Retinal pigment epithelial cell (primary cell): ENCODE measurements at places on chromosomes 1 and 21.

GRCh38 chr1:115764541-115764940 is 4.0 kb downstream of the CASQ2 start:
- DNase-seq: no peak

- DNase-seq: no peak
Observed at GRCh38 chr1:116457946-116458604, 85.0 kb downstream of the ATP1A1 start.

DNA sequence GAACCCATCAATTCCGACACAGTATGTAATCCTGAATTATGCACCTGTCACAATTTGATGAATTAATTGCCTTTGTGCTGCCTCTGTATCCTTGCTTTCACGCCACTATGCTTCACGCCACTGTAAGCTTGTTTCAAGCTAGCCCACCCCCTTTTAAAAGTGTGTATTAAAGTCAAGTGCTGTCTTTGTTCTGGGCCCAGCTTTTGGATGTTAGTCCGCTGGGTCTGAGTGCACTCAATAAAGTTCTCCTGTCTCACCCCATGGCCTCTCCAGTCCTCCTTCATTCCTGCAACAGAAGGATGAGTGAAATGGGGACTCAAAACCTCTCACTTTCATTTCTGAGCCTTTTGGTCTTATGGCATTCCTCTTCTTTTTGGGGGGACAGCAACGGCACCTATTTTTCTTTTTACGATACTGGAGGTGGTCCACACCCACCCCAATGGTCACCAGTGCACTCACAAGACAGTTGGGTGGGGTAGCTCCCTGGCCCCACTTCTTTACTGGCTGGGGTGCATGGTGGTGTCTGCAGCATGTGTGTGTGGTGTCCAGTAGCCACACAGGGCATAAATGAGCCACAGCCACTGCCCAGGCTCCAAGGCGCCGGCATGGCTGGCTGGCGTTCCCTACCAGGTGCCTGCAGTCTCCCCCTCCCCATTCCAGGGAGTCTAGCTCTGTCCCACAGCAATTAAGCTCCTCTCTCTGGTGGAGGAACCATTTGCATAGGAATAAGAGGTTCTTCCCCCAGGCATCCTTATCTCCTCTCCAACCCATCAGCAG is 1.8 kb downstream of the THEM4 start:
- DNase-seq: no peak

GRCh38 chr1:109537450-109538178 is 2.1 kb upstream of the GPR61 start:
- no peak for DNase-seq

DNA sequence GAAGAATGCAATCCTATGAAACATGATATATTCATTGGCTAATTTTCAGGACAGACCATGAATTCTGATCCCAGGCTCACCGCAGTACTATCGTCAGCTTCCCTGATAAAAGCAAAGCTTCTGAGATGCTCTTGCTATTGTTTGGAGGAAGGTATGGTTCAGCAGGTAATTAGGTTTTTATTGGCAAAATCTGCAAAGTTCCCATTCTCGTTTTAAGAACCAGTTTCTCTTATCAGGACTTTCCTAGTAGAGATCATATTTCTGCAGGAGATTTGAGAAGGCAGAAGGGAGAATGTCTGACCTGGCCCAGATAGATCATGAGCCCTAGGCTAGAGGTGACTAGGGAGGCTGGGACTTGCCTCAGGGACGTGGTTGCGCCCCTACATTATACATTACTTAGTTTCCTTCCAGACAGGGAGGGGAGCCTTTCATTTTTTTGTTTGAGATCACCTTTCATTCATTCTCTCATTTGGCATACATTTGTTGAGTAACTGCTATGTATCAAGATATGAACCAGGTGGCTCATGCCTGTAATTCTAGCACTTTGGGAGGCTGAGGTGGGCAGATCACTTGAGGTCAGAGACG is 108.8 kb downstream of the NRIP1 start:
- DNase-seq: no peak

DNA sequence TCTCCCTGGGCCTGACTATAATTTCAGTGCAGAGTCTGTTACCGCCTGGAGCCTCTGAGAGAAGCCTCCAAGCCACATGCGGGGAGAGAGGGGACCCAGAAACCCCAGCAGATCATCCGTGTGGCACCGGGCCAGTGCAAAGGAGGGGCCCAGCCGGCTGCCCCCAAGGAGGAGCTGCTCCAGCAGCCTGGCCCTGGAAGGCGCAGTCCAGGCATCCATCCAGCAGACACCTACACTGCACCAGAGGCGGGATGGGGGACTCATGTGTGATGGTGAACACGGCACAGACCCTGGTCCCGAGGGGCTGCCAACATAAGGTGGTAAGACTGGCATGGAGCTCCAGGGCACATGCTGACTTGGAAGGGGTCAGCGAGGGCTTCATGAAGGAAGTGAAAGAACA is 39.6 kb upstream of the CLSTN1 start:
- no peak for DNase-seq

DNA sequence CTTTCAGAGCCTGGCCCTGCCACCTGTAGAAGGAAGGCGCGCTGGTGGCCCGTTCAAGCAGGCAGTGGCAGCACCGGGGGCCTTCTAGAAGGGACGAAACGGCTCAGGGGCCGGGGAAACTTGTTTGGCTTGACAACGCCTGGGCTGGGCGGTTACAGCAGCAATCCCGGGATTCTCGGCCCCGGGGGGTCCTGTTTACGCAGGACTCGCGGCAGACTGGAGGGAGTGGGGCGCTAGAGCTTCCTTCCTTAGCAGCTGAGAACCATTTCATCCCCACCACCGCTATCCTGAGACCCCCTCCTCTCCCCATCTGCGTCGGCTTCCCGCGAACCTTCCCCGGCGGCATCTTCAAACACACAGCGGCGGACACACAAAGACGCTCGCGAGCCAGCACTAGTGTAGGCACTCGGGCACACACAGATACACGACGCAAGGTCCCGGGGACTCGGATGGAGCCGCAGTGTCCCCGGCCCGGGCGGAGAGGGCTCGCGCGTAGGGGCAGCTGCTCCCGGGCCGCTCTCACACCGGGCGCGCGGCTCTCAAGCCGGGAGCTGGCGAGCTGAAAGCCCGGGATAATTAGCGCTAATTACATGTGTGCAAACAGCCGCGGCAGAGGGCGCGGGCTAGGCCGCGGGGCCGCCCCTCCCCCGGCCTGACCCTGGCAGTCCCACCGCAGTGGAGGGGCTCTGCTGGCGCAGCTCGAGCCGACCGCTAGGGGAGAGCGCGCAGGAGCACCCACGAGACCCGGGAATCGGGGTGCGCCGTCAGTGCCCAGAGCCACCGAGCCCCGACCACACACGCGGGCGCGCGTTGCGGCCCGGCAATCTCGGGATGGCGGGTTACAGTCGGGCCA is 271.4 kb downstream of the FOXD2 start:
- DNase-seq: no peak

DNA sequence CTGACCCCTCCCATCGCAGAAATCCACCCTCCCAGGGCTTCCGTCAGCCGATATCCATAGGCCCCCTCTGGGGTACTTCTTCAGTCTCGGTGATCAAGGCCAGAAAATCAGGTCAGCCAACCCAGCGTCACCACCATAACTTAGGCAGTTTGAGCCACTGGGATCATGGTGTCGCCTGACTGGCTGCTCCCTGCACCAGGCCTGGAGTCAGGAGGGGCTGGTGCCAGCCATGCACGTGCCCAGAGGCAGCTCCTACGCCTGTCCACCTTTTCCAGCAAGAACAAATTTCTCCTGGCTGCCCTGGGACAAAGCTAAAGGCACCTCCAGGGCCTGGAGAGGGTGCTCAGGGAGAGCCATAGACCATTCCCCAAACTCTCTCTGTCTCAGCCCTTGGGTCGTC is 4.8 kb upstream of the CTRC start:
- DNase-seq: no peak

GRCh38 chr1:185895208-185895900 is 161.2 kb downstream of the HMCN1 start:
- DNase-seq: peak; percentile 34

GRCh38 chr1:66938613-66939012 is 13.8 kb downstream of the MIER1 start:
- DNase-seq: no peak

DNA sequence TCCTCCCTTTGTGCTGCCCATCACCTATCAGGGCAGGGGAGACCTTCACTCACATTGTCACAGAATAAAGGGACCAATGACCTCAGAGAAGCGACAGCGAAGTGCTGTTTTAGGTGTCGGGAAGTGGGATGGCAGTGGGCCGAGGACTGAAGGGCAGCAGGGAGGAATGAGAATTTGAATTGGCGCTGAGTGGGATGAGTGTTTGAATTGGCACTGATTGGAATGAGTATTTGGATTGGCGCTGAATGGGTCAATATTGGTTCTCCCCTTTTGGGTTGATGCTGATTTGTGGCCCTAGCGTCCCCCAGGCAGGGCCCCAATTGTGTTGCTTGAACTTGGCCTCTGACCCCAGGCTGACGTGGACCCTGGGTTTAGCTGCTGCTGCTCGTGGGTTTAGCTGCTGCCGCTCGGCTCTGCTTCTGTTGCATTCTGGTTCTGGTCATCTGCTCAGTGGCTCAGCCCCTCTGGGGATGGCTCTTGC is 12.4 kb upstream of the UMODL1 start:
- DNase-seq: no peak

GRCh38 chr1:17926906-17927305 is 171.8 kb downstream of the ACTL8 start:
- no peak for DNase-seq

- DNase-seq: no peak
Observed at GRCh38 chr1:45843474-45843905, 40.1 kb downstream of the MAST2 start.

DNA sequence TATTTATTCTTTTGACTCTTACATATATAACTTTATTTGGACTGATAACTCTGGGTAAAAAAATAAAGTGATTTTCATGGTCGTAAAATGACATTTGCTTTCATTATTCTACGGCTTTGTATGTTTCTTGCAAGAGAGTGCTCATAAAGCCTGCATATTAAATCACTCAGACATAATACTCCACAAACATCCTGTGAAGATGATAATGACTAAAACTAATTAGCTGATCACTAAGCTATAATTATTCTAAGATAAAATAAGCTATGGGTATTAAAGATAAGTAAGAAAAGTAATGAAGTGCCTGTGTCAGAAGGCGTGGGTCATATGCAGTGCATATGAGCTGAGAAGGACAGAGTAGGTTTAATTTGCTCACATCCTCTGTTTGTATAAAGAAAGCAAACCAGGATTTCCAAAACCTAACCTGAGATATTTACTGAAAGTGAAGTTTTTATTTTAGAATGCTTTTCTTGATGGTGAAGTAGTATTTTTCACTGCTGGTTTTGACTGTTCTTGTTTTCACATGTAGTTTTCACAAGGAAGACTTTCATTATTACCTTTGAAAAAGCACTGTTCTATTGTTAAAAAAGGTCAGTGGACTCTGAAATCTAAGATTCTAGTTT is 278.8 kb downstream of the AMY1C start:
- no peak for DNase-seq

DNA sequence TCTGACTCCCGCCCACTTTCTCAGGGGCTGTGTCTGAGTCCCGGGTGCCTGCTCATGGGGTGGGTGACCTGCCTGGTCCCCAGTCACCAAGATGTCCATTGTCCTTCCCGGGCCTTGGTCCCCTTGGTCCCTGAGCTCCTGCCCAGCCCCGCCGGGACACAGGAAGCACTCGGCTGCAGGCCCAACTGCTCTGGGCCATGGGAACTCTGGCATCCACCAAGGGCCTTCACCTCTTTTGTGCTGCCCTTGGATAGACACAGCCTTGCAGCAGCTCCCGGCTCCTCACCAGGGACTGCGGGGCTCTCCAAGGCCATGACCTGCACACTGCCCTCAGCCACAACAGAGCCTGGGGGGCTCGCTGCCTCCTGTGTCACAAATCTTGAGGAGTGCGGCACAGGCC is 22.1 kb upstream of the MX1 start:
- no peak for DNase-seq

DNA sequence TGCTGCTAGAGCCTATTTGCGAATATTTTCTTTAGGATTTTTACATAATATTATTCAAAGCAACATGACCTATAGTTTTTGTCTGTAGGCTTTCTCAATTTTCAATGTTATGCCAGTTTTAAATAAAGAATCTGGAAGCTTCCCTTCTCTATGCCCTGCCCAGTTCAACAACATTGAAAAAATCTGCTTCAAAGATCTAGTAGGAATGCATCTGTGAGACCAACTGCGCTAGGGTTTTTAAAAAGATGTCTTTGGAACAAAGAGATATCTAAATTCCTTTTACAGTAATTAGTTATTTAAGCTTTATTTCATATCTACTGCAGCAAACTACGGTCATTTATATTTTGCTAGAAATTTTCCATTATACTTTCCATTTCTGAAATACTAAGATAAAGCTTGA is 25.7 kb downstream of the HEATR1 start:
- DNase-seq: no peak

GRCh38 chr1:9600861-9601834 is 12.4 kb downstream of the TMEM201 start:
- no peak for DNase-seq

DNA sequence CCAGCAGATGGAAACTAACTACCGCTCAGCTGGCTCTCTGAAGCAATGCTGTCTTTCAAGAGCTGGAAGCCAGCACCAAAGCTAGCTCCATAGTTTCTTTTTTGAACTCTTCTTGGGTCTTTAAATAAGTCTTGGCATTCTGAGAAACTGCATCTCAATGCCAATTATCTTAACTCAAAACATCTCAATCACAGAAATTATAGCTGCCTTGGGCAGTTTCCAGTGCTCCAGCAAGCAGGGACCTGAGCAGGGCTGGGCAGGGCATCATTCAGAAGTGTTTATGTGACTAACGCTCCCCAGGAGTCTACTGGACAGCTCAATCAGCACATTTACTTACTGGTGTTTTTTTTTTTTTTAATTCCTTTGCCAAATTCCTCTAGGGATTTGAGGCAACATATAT is 18.3 kb upstream of the PADI4 start:
- peak; percentile 50 for DNase-seq

DNA sequence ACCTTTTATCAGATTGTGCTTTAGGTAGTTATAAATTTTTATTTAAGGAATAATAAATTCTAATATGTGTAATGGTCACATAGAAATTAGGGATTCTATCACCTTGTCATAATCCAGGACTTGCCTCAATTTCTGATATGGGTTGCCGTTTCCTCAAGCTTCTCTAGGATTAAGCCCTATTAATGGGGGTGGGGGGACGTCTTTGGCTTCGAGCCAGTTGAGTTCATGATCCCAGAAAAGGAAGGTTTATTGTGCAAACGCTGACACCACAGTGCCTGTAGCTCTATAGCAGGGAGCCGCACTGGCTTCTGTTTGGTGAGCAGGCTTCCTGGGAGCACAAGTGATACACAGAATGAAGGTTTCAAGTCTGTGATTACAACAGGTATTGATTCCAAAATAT is 22.0 kb upstream of the VAMP3 start:
- DNase-seq: no peak

DNA sequence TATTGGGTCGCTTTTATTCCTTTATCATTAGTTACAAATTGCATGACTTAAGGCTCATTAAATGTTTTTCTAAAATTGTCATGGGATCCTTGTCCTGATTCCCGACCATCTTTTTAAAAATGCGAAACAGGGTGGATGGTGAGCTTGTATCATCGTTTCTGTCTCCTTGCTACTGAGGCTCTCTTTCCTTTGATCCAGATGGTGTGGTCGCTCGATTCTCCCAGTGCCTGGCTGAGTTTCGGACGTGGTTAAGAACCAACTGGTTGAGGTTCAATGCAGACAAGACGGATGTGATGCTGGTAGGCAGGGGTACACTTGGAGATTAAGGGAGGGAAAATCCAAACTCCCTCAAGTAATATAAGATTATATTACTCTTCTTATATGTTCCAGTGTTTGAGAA is 1.2 kb downstream of the MIER1 start:
- DNase-seq: no peak

GRCh38 chr1:178362747-178363146 is 134.0 kb downstream of the CLEC20A start:
- no peak for DNase-seq
